PC-9 (cell line): ENCODE measurements at places on chromosomes 12 and 14.

DNA sequence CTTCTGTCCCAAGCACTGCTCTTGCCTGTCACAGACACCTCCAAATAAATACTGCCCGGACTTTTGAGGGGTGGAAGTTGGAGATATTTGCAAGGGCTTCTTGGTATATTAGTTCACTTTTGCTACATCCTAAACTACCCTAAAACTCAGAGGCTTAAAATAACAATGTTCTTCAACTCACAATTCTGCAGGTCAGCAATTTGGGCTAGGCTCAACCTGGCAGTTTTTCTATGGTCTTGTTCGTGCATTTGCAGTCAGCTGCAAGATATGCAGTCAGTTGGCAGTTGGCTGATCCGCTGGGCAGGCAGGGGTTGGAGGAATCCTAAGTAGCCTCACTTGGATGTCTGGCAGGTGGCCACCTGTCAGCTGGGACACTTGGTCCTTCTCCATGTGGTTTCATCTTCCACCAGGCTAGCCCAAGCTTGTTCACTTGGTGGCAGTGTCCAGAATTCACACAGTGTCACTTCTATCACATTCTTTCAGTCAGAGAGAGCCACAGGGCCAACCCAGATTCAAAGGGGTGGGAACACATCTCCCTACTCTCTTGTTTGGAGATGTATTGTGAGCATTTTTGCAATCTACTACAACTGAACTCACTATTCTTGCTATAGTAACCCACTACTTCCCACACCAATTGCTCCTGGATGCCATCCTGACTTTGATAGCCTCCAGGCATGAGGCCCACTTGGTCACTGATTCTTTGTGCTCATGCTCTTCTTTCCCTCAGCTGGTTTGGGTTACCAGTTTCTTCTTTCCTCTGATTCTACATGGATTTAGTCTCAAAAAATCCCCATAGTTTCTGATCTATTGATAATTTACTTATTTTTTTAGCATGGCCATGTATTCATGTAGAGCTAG, 27.8 kb upstream of the CAPRIN2 start:
- no peak for DNase-seq

DNA sequence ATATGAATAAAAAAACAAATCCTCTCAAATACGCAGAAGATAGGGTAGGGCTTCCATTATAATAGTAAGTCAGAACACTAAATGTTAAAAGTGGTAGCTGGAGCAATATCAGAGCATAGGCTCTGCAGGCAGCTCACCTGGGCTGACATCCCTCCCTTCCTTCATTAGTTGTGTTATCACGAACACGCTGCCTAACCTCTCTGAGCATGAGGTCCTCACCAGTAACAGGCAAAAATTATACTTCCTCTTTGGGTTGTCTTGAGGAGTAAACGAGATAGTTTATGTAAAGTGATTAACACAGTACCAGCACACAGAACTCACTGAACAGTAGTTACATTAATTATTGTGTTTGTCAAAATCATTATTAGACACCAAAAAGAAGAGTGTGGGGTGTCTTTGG, 154.3 kb downstream of the STXBP6 start:
- no peak for DNase-seq

GRCh38 chr12:53719649-53720048, 7.6 kb downstream of the CALCOCO1 start:
- no peak for DNase-seq

GRCh38 chr14:65329481-65329880, 83.0 kb upstream of the FUT8 start:
- no peak for DNase-seq

DNA sequence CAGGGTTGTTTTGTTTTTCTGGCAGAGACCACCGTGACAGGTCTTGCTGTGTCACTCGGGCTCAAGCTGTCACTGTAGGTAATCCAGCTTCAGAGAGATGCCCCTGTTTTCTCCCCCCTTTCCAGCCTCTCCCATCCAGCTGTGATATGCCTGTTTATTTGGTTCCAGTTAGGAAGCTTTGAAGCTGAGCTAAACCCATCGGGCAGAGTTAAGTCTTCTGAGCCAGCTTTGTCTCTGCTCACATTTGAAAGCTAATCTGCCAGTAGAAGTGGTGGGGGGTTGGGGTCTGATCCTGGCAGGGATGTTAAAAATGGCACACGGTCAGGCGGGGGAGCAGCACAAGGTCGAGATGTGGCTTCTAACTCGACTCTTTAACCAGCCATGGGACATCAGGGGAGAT, 130.0 kb downstream of the TSPAN9 start:
- no peak for DNase-seq

DNA sequence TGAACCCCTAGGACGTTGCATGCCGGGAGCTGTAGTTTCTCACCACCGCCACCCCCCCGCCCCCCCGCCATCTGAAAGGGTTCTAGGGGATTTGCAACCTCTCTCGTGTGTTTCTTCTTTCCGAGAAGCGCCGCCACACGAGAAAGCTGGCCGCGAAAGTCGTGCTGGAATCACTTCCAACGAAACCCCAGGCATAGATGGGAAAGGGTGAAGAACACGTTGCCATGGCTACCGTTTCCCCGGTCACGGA, 501 bp upstream of the HSP90B1 start:
- no peak for DNase-seq

GRCh38 chr14:99035268-99035667, 236.7 kb downstream of the BCL11B start:
- DNase-seq, result no peak

DNA sequence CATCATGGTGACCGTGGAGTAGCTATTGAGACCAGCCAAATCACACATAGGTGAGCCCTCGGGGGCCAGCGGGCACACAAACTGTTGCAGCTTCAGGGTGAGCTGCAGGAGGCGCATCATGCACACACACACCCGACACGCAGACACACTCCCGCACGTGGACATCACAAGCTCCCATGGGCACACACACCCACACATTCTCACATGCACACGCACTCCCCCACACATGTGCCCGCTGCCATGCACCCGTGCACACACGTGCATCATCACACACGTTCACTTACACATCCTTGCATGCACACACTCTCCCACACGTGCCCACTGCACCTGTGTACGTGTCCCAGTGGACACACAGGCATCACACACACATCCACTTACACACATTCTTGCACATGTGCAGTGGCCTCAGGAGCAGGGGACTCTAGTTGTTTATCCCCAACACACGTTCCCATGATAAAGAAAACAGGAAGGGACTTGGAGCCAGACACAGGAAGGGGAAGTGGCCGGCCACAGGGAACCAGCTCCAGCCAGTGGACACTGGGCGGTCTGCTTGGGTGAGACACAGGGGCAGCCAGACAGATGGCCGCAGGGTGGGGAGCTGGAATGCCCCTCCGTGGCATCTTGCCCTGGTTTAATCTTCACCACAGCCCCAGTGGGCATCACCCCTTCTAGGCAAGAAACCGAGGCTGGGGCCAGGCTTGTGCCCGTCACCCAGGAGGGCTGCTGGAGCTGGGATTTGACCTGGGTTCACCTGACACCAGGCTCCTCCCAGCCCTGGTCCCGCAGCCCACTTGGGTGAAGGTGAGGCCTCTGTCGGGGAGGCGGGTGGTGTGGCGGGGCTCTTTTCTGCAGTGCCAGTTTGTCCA, 49.7 kb downstream of the CYP46A1 start:
- DNase-seq, result no peak

DNA sequence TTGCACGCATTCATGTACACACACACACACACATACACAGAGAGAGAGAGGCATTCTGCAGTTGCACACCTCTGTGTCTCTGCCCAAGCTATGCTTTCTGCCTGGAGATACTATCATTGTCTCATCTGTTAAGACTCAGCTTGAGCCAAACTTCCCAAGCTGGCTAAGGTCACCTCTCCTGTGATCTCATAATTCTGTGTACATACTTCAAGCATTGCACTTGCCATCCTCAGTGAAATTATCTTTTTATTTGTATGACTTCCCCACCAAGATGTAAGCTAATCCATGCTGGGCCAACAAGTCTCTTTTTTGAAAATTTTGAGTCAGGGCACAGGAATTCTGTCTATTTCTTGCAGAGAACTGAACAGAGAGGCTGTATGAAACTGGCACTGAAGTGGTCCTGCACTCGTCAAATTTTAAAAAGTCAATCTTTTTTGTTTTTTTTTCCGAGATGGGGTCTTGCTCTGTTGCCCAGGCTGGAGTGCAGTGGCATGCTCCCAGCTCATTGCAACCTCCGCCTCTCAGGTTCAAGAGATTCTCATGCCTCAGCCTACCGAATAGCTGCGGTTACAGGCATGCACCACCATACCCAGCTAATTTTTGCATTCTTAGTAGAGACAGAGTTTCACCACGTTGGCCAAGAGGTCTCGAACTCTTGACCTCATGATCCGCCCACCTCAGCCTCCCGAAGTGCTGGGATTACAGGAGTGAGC, 44.3 kb downstream of the TMTC1 start:
- no peak for DNase-seq

GRCh38 chr12:7023114-7023513, 4.8 kb upstream of the LPCAT3 start:
- DNase-seq, result no peak
